8988T (cell line): ENCODE measurements at places on chromosomes 7 and 10.

DNA sequence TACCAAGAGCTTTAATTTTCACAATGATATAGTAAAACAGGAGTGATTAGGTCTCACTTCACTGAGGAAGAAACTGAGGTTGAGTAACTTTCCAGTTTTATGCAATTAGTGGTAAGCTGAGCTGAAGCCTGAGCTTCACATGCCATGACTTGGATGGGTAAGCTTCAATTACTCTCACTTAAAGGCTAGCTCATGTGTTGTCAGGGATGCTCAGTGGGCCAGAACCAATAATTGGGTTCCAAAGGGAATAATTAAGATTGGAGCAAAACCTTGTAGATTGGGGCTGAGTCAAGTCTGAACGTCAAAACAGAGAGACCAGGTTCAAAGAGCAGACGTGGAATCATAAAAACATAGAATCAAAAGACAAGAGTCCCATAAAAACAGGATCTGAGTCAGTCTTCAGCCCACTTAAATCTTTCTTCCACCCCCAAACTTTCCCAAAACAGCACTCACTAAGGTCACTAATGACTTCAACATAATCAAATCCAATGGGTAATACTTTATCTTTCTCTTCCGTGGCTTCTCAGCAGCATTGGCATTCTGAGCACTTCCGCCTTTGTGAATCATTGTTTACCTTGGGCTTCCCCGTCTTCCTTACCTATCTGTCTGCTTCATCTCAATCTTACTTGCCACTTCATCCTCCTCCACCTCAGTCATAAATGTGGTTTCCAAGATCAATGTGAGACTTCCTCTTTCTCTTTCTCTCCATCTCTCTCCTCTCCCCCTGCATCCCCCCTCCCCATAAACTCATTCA, 23.0 kb upstream of the EGFR start:
- no peak for DNase-seq

DNA sequence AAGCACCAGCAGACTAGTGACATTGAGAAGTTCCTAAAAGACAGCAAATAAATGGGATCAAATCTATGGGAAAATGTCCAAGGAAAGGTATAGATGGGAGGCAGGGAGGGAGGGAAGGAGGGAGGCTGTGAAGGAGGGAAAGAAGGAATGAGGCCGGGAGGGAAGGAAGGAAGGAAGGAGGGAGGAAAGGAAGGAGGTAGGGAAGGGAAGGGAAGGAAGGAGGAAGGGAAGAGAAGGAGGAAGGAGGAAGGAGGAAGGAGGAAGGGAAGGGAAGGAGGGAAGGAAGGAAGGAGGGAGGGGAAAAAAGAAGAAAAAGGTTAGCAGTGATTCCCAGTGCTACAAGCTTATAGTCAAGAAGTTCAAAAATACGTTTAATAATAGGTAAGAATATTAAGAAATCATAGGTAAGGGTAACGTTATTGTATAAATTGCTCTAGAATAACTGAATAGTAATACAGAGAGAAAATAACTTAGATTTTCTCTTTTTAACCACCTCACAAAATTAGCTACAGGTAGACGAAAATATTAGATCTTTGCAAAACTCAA, 106.9 kb downstream of the LMBR1 start:
- no peak for DNase-seq

DNA sequence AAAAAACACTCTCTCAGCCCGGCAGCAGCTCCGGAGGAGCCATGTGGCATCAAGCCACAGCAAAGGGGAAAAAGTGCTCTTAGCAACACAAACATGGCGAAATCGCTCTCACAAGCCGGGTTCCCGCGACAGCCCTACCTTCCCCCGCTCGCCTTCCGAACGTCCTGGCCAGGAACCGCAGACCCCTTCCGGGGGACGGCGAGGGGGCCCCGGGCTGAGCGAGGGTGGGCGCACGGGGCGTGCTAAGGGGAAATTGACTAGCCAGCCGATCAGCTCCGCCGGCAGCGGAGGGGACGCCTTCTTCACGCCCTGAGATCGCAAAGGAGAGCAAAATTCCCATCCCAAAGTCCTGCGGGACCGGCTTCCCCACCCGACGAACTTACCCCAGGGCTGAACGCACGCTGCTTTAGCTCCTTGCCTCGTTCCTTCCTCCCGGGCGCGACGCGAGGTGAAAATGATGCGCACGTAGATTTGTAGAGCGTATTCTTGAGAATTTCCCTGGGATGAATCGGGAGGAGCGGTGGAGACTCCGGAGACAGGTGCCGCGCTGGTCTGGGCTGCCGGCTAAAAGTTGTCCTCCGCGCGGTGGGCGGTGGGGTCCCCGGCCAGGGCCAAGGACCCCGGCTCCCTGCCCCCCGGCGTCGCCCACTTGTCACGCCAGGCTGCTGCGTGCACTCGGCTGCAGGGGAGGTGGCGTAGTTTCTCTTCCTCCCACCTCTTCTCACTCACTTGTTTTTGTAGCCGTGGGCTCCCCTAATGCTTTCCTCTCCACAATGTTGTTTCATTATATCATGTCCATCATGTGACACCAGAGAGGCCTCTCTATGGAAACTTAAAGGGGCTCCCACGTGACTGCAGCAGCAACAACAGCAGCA, 220.1 kb upstream of the MKLN1 start:
- peak; percentile 63 for DNase-seq

- DNase-seq: no peak
These were observed 4.6 kb upstream of the C10orf95 start for GRCh38 chr10:102455893-102456471.

DNA sequence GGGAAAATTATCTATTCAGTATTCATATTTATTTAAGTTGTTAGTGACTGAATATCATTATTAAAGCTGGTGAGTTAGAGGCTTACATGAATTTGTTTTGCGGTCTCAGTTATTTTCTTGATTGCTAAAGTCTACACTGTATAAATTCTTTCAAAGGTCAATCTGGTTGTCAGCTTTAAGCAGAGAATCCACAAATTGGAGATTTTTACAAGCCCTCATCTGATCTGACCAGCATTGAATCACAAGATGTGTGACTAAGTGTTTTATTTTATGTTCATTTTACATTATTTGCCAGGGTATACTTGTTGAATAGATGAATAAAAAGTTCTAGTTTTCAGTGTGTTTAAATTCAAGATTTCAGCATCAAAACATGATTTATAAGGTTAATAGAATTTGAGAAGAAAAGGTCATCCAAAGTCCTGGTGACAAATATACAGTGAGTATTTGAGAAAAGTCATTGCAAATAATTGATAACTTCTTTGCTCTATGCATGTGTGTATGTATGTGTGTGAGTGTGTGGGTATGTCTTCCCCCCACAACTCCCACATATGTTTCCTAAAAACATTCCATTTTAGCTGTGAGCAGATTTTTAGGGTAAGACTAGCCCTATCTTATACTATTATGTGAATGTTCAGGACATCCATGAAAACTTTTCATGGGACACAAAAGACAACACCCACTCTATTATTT, 4.4 kb downstream of the SEMA3A start:
- no peak for DNase-seq

GRCh38 chr10:91220954-91221675, 652 bp downstream of the PCGF5 start:
- peak; percentile 42 for DNase-seq

DNA sequence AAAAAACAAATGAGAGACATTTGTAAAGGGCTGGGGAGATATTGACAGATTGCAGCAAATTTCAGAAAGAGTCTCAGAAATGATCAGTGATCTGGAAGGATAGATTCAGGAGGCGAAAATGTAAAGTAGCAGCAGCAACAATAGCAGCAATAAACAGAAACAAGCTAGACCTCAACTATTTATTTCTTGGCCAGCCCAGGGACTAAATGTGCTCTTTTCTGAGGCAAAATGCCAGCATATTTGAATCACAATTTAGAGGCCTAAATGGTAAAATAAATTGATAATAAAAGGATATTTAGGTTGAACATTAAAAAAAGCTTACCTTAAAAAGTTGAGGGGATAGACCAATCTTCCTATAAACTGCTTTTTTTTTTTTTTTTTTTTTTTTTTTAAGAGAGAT, 134.6 kb upstream of the ITGB1 start:
- no peak for DNase-seq

DNA sequence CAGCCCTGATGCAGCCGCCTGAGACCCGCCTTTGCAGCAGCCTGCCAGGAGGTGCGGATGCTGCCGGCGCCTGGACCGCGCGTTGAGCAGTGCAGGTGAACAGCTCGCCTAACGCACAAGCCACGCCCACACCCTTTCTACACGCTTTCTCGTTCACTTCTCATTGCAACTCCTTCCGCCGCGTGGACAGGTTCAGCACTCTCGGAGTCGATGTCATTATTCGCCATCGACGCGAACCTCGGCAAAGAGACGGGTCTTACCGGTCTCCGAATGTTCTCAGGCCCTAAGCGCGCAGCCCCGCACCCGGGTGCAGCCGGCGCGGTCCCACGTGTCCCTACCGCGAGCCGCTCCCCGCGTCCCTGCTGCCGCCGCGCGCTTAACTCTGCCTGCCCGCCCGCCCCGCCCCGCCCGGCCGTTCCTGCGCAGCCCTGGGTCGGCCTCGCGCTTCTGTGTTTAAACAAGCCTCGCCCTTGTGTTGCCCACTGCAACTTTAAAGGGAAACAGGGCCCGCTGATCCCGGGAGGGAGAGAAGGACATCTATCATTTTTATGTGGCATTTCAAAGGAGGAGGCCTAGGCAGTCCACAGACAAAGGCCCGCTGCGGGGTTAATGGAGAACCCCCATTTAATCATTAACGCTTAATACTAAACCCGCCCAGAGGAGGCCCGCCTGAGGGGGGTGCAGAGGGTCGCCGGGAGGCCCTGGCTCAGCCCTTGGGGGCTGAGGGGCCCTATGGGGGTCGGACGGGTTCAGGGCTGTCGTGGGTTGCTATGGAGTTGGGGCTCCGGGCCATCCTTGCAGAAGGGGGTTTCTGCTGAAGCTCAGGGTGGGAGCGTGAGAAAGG, 128.5 kb downstream of the WDR11 start:
- peak; percentile 54 for DNase-seq

DNA sequence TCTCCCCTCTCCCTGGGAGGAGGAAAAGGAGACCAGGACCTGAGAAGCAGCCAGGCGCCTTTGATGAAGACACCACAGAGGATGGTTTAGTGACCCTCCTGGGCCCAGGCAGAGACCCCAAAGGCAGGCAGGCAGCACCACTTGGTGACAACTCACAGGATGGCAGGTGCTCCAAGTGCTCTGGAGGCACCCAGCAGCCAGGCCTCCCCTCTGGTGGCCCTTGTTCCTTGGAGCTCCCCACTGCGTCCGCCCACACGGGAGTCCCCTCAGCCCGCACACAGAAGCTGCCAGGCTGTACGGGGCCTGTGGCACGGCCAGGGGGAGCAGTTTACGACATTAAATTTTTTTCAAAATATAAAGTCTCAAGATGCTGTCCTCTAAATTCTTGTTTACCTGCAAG, 607.1 kb upstream of the FOXK1 start:
- DNase-seq: no peak

DNA sequence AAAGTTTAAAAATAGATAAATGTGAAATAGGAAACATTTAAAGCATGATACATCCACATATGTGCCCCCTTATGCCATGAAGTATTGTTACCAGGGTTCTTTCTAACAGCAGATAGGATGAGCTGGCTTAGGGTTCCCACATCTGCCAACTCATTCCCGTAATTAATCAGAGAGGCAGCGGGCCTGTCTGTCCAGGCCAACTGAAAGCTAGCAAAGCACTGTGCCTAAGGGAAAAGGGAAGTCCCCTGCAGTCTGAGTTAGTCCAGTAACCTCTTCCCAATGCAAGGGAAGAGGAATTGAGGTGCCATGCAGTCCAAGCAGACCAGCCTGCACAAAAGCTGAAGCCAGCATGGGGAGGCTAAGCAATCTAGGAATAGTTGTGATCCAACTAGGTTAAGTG, 18.3 kb upstream of the ZC3HAV1L start:
- DNase-seq: no peak

DNA sequence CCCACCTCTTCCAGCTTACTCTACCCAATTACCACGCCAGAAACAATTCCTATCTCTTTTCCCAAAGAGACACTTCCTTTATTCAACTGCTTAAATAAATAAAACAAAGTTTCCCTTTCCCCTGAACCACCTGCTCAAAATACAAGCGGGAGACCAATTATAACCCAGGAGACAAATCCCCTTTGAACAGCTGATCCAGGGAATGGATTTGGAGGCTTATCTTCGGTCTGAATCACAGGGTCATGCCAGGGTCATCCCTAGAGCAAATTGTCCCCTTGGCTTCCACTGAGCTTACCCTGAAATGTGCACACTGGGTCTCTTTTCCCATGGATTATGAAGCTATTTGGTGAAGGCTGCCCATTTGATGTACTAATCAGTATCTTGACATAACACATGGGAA, 99.9 kb upstream of the JAZF1 start:
- no peak for DNase-seq

DNA sequence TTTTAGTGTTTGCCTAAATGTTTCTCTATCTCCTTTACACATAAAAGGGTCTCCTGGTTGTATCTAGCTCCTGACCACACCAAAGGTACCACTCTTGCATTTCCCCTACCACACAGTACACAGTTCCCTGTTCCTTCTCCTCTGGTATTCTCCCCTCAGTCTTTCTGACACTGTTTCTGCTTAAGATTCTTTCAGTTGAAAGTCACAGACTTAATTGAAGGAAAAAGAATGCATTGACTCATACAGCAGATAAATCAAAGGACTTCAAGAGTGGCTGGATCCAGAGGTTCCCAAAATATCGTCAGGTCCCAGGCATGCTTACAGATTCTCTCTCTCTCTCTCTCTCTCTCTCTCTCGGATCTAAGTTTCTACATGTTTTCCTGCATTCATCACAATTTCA, 185.6 kb upstream of the LRGUK start:
- DNase-seq: no peak

DNA sequence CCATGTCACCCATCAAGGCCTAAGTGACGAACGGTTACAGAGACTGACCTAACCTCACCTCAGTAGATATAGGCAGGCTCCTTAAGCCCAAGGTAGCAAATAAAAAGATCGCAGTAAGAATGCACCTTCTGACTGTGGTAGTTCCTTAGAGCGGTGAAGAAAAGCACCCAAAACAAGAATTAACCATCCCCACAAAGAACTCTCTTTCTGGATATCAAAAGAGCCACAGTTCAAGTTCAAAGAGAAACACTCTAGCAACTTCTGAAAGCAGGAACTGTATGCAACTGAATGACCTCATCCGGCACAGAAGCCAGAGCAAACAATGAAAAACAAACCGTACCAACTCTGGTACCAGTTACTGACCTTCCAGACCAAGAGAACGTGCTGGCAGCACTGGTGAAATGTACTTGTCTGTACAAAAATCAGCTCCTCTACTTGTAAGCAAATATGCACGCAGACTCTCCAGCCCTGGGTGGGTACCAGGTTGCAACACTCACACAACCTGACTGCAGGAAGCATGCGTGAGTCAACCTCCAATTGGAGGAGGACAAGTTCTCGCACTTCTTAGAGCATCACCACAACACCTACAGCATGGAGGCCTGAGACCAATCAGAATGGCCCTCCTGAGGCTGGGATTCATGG, 202.7 kb downstream of the FAM107B start:
- no peak for DNase-seq

DNA sequence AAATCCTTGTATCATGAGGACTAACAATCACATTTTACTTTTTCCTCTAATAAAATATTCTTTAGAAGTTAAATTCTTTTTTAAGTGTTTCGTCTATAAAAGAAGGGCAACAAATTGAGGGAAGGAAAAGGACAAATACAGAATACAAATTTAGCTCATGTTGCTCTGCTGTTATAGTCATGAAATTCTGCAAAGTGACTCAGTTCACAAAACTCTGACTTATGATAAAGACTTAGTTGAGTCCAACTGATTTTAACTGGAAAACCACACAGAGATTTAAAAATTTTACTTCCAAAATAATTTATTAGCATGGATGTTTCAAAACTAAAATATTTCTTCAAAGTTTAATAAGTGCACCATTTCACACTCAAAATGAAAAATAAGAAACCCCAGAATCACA, 75.0 kb upstream of the GPR22 start:
- no peak for DNase-seq

- no peak for DNase-seq
These were observed 742.1 kb downstream of the CNTNAP2 start for GRCh38 chr7:146858690-146859089.

GRCh38 chr10:97140049-97140846, 45.5 kb downstream of the SLIT1 start:
- DNase-seq: no peak
